ENCODE measurements at places on chromosomes 7 and 10.

GRCh38 chr7:123437447-123437995 lies 96.9 kb downstream of the IQUB start:
- no peak for ATAC-seq

GRCh38 chr7:36734731-36735130 lies 10.4 kb upstream of the AOAH start:
- ATAC-seq = no peak

DNA sequence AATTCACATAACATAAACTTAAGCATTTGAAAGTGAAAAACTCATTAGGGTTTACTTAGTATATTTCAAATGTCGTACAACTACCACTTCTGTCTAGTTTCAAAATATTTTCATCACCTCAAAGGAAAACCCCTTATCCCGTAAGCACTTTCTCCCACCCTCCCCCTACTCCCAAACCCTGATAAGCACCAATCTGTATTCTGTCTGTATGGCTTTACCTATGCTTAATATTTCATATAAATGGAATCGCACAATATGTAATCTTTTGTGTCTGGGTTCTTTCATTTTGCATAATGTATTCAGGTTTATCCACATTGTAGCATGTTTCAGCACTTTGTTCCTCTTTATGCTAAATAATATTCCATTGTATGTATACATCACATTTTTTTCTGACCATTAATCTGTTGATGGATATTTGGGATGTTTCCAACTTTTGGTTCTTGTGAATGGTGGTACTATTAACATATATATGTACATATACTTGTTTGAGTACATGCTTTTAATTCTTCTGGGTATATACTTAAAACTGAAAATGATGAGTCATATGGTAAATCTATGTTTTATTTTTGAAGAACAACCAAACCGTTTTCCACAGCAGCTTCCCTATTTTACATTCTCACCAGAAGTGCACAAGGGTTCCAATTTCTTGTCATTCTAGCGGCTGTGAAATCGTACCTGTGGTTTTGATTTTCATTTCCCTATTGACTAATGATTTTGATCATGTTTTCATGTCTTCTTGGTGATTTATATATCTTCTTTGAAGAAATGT lies 6.2 kb upstream of the STARD3NL start:
- ATAC-seq = no peak

- no peak for ATAC-seq
Observed at GRCh38 chr10:128032466-128032865, 93.8 kb downstream of the MKI67 start.

DNA sequence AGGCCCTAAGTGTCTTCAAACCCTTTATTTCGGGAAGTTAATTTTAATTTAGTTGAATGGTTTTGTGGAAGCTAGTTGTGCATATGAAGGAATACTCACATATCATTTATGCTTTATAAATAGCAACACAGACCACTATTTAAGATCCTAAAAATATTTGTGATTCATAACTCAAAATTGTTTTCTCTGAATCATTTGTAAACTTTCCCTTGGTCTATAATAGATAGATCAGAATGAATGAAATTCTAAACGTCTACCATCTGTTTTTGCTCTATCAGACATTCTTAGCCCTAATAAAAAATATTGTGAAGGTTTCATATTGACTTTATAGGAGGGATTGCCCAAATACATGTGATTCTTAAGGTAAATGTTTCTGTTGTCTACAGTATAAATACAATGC lies 43.5 kb downstream of the LOXL4 start:
- no peak for ATAC-seq

DNA sequence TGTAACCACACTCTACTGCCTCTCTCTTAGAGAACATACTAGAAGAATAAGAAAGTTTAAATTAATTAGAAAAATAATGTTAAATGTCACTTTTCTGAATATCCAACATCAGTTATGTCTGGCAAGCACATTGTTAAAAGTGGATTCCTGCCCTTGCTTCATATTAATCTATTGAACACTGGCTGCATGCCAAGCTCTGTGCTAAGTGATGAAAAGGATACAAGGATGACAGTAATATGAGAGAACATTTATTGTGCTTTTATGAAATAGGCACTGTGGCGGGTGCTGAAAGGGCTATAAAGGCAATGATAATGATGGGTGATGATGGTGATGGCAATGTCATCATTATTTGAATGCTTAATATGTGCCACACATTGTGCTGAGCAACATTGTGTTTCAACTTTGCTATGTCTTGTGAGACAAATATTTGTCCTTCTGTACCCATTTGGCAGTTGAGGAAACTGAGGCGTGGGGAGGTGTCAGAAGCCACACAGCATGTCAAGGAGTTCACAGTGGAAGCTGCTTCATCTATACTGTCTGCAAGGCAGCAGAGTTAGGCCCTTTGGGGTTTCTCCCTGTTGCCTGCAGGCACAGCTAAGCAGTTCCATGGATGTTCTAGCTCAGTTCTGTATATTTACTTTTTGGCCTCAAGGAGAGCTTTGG lies 64.2 kb upstream of the RAPGEF5 start:
- ATAC-seq = no peak

GRCh38 chr10:69663369-69663947 lies 33.4 kb downstream of the FAM241B start:
- no peak for ATAC-seq

DNA sequence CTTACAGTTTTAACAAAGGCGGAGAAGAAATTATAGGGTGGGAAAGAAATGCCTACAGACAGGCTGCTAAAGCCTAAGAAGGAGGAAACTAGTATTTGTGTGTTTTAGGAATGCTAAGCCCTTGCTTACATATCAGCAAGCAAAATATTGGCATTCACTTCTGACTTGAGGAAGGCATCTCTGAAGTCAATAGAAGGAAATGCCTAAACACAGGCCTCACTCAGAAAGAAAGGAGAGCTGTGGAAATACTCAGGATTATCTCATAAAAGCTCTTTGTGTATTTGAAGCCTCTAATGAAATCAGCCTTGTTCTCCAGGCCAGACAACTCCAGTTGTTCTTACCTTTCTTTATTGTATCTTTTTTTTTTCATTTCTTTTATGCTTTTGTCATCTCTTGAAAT lies 158.0 kb downstream of the AUTS2 start:
- ATAC-seq = no peak

- no peak for ATAC-seq
Observed at GRCh38 chr10:77431209-77431611, 206.4 kb downstream of the KCNMA1 start.

GRCh38 chr10:26488344-26488743 lies 50.2 kb downstream of the APBB1IP start:
- no peak for ATAC-seq

DNA sequence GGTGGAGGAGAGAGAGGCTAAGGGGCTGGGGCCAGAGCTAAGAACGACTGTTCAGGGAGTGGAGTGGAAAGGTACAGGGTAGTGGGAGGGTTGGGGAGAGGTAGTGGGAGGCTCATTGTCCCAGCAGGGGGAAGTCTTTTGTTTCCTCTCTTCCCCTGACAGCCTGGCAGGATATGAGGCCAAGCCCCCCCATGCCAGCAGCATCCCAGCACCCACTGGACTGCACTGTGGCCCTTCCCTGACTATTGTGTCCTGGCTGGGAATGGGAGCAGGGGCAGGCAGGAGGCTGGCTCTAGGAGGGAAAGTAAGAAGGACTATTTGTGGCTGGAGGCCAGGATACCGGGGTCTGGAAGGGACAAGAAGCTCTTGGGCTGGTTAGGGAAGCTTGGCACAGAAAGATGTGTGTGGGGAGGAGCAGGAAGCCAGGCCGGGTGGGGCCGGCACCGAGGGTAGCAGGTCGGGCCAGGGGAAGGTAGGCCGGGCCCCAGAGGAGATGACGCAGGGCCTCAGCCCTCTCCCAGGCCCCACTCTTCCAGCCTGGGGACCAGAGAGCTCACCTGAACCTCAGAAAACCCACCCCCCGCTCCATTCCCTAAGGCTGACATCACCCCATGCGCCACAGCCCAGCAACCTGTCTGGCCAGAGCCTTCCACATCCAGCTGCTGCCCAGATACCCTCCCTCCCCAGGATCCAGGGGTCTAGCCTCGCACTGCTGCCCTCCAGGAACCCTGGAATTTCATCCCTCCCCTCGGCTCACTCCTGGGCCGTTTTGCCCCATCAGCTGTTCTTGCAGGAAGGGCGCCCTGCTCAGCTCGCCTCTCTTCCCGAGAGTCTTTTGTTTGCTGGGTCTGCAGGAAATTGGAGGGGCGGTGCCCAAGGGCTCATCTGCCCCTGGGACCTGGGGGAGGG lies 8.8 kb upstream of the EPHB4 start:
- ATAC-seq = peak; percentile 66

GRCh38 chr10:112433136-112433535 lies 13.6 kb downstream of the ZDHHC6 start:
- no peak for ATAC-seq

DNA sequence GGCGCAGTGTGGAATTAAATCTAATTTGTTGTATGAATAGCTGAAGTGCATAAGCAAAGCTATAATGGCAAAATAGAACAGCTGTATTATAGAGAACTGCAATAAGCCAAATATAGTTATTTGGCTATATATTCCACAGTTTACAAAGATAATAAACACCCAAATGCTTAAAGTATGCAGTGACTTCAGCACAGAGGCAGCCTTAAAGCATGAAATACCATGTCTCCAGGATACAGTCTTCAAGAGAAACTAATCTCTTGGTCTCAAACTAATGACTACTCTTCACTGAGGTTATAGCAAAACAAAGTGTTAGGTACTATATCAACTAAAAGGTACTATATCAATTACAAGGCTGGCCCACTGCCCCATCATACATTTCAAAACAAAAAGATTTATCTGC lies 48.0 kb downstream of the NT5C2 start:
- no peak for ATAC-seq

DNA sequence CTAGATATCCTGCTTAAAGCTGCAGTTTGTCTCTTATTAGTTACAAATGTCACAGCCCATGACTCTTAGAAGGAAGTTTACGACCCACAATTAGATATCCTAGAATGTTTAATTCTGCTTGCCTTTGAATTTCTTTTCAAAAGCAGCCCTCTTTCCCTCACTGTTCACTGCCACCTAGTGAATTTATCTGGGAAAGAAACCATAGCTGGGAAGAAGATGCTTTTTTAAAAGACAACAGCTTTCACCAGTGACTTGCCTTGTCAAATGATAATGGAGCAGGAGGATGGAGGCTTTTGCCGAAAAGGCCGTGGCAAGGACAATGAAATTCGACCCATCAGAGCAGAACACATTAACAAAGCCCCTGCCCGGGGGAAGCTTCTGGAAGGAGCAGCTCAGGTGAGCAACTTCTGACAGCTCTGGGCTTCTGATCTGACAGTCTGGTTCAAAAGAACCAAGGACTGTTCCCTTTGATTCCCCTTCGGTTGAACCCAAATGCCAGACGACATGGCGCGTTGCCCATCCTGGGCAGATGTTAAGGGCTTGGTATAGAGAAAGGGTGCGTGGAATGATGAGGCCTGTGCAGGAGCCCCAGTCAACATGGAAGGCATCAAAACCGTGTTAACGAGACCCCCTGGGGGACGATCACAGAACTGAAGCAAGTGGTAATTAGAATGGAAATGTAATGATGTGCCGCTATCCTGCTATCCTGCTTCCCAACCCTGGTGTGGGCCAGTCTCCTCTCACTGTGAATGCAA lies 236.8 kb downstream of the FRMD4A start:
- no peak for ATAC-seq
